CD4-positive, alpha-beta memory T cell (primary cell): ENCODE measurements at places on chromosomes 2 and 18. TPM values are rescaled to one million over a fixed set of nuclear protein-coding genes. Genes with fewer than 3 reads are reported as not detected.

DNA sequence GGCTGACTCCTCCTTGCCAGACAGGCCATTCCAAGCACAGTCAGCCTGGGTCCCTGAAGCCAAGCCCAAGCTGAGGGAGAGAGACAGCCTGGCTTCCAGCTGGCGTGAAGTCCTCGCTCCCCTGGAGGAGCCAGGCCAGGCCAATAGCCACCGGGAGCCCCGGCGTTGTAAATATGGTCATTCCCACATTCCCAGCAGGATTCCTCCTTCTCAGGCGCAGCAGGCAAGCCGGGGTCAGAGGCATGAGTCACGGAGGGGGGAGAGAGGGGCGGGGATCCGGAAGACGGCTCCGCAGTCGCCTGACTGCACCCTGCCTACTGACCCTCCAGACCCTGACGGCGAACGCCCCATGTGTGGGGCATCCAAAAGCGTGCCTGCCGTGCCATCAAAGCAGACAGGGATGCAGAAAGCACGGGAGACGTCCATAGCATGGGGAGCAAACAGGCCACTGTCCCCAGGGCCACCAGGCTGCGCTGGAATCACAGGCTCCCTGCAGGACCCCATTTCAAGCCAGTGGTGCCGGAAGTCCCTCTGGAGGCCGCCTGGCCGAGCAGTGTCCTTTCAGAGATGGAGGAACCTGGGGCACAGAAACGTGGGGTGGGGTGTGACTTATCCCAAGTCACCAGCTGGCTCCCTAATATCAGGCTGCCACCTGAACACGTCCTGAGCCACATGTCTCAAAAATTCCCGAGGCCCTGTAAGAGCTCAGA, 48.2 kb downstream of the TWIST2 start:
- DNase-seq: no peak

GRCh38 chr2:157264099-157264498, 6.6 kb downstream of the GALNT5 start:
- DNase-seq: no peak

The CDC42EP3 gene
- 56.1 TPM for total RNA-seq

The SP140 gene
- total RNA-seq: 79.3 TPM

DNA sequence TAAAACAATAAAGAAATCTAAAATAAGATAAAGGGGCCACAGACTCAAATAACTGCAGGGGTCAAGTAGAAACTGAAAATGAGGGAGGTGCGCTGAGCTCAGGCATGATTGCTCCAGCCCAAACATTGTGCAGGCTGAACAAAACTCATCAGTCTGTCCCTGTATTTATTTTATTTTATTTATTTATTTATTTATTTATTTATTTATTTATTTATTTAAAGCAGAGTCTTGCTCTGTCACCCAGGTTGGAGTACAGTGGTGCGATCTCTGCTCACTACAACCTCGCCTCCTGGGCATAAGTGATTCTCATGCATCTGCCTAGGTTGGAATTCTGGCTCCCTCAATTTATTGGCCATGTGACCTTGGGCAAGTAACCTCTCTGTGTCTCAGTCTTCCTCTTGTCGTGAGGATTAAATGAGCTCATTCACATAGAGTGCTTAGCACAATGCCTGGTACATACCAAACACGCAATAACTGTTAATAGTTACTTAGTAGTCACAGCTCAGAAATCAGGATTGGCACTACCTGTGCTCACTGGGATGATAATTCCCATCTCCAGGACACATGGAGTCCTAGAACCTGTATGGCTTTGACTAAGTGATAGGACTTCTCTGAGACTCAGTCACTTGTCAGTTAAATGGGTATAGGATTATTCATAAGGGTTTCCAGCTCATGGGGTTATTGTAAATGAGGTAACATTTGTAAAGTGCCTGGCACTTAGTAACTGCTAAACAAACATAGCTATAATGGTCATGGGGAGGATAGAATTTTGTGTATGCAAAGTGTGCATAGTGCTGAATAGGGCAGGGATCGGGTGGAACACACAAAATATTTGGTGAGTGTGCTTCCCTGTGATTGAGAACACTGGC, 6.0 kb downstream of the SPEG start:
- no peak for DNase-seq

The CRYBA2 gene
- not detected for total RNA-seq

The REEP1 gene
- 0.15 TPM for total RNA-seq
